ENCODE measurements at places on chromosomes 3 and 15.
A peak's percentile ranks its signal among the peaks of the same experiment; 100 is the strongest.

- no peak for DNase-seq
These were observed 161.6 kb upstream of the PDZRN3 start for GRCh38 chr3:73786321-73786807.

- no peak for DNase-seq
These were observed 384.9 kb upstream of the ROBO1 start for GRCh38 chr3:80152692-80153091.

- no peak for DNase-seq
These were observed 161.9 kb downstream of the UBE2E2 start for GRCh38 chr3:23365066-23365465.

DNA sequence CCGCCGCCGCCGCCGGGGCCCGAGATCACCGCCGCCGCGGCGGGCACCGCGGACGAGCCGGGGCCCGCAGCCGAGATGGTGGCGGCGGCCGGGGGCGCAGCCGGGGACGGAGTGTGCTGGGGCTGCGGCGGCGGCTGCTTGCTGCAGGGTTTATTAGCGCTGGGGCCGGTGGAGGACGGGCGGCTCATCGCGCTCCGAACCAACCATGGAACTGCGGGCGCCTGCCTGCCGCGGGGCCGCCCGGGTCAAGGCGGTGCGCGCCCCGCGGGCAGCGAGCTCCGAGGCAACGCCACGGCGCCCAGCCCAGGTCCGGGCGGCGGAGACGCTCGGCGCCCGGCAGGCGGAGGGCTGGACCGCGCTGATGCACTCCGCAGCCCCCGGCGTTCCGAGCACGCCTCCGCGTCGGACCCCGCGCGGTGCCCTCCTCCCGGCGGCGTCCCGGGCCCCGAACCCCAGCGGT is 277 bp downstream of the SIAH2 start:
- DNase-seq, result no peak

DNA sequence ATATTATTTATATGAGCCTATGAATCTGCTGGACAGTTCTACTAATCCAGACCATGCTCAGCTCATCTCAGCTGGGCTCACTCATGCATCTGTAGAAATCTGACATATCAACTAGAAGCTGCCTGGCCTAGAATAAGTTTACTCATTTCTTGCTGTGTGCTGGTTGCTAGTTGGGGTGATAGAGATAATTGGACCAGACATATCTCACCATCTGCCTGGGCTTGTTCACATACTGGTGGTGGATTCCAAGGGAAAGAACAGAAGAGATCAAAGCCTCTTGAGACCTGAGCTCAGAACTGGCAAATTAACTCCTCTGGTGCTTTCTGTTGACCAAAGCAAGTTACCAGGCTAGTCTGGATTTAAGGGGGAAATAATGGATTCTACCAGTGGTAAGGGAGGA is 109.1 kb downstream of the NSUN3 start:
- DNase-seq, result no peak

DNA sequence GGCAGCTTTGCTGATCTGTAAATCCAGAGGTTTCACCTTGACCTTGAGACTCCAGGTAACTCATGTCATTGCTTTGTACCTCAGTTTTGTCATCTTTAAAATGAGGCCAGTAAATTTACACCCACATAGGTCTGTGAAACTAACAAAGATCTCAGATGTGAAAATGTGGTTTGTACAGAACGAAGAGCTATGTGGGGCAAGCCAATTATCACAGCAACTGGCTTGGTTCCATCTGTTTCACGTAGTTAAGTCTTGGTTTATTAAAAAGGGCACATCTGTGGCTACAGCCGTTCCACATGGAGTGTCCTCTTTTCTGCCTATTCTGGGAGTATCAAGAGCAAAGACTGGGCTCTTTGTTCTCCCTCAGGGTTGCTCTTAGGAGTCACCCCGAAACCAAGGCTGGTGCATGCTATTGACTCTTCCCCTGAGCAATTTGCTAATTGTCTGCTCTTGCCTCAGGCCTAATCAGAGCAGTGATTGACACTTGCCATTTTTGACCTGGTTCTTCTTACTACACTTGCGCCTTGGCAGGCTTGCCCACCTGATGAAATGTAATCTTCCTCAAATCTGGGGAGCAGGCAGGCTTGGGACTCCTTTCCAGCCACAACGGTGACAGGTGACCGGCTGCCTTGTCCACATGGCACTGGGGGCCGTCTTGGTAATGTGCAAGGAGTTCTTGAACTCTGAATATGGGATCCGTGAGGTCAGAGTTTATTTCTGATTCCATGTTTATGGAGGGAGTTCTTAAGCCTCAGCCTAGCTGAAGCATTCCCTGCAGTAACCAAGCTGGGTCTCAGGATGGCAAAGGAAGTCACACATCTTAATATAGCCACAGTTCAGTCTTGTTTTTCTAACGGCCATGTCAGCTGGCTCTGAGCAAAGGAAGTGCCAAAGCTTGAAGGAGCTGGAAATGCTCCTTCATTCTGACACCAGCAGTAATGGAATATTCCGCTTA is 40.1 kb downstream of the EAF1 start:
- no peak for DNase-seq

DNA sequence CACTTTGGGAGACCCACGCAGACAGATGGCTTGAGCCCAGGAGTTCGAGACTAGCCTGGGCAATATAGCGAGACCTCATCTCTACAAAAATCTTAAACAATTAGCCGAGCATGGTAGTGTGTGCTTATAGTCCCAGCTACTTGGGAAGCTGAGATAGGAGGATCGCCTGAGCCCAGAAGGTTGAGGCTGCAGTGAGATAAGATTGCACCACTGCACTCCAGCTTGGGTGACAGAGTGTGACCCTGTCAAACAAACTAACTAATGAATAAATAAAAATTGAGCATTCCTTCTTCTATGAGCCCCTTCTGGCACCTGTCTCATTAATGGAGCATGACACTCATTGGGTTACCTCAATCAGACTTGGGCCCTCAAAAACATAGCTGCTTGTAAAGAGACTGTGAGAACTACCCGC is 7.5 kb downstream of the ZDHHC3 start:
- DNase-seq, result no peak

GRCh38 chr15:90376789-90377188 is 11.3 kb upstream of the IQGAP1 start:
- peak; percentile 33 for DNase-seq

All from OCI-LY7 (cell line).